ENCODE measurements at places on chromosomes 7 and 10. TPM values are rescaled to one million over a fixed set of nuclear protein-coding genes. Genes with fewer than 3 reads are reported as not detected.

GRCh38 chr10:103648251-103648635 lies 154.7 kb downstream of the NEURL1 start:
- H3K4me3 ChIP-seq: no peak overlapping the region
- no peaks in the 10 kb centered on the region for H3K27me3 ChIP-seq
- peak; percentile 16 for DNase-seq

DNA sequence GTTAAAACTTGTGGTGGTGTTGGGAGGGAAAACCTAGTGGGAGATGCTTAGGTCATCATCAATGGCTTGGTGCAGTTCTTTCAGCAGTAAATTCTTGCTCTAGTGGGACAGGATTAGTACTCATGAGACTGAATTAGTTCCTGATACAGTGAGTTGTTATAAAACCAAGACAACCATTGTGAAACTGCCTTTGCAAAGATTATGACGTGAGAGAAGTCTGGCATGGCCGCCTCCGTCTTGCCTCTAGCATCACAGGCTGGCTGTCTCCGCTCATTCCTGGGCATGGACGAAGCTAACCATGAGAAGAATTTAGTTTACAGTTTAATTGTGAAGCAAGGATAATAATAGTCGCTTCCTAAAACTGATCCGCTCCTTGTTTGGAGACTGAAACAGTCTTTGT lies 186.4 kb downstream of the KIF20B start:
- H3K36me3 ChIP-seq: no peaks in the 10 kb centered on the region
- H3K4me3 ChIP-seq: no peak overlapping the region
- H3K27ac ChIP-seq: no peak overlapping the region
- H3K27me3 ChIP-seq: no peaks in the 10 kb centered on the region

GRCh38 chr10:484925-485661 lies 204.4 kb downstream of the DIP2C start:
- no peaks in the 10 kb centered on the region for H3K36me3 ChIP-seq
- H3K4me1 ChIP-seq: no peaks in the 10 kb centered on the region
- no peak overlapping the region for H3K27ac ChIP-seq
- H3K27me3 ChIP-seq: no peaks in the 10 kb centered on the region
- H3K4me3 ChIP-seq: no peak overlapping the region

DNA sequence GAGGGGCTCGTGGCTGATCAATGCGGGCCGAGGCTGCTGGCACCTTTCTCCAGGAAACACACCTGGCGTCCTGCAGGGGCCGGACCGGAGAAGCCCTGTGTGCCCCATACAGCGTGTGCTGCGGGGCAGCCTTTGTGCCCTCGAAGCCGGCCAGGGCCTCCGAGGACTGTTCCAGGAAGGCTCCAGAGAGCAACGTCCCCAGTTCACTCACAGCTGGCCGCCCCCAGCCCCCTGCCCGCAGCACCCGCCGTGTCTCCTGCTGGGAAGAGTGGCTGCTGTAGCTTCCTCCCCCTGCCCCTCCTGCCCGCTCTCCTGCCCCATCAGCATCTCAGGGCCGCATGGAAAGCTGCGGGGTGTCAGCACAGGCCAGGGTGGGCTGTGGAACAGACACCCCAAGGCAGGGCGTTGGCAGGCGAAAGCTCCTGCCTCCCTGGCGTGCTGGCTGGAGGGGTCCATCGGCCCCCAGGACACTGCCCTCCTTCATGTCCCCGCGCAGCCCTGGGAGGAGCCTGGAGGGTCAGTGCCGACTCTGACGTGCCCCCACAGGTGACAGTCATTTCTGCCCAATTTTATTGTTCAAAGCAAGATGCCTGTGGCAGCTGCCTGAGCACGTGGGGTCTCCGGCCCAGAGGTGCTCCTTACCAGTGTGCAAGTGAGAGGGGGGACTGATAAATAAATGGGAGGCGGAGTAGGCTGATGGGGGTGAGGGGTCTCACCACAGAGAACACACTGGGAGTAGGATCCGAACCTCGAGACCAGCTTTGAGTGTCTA lies 95.8 kb upstream of the DIP2C start:
- H3K4me3 ChIP-seq: peak overlapping the region; percentile 36
- H3K4me1 ChIP-seq: peaks cover 15% of the 10 kb centered on the region
- no peak for DNase-seq
- no peaks in the 10 kb centered on the region for H3K27me3 ChIP-seq
- no peaks in the 10 kb centered on the region for H3K36me3 ChIP-seq

- no peak for DNase-seq
- no peaks in the 10 kb centered on the region for H3K27me3 ChIP-seq
- no peak overlapping the region for H3K27ac ChIP-seq
- no peaks in the 10 kb centered on the region for H3K4me1 ChIP-seq
Measured at GRCh38 chr10:51875610-51876009, 176.2 kb upstream of the CSTF2T start.

- no peaks in the 10 kb centered on the region for H3K4me1 ChIP-seq
- no peaks in the 10 kb centered on the region for H3K27me3 ChIP-seq
- DNase-seq: no peak
- H3K4me3 ChIP-seq: no peak overlapping the region
- no peak overlapping the region for H3K27ac ChIP-seq
Measured at GRCh38 chr7:155489158-155489840, 31.4 kb downstream of the EN2 start.

- peaks cover 10% of the 10 kb centered on the region for H3K4me1 ChIP-seq
- no peak overlapping the region for H3K4me3 ChIP-seq
- no peaks in the 10 kb centered on the region for H3K27me3 ChIP-seq
- no peak overlapping the region for H3K27ac ChIP-seq
- no peaks in the 10 kb centered on the region for H3K36me3 ChIP-seq
Measured at GRCh38 chr10:22736134-22736533, 21.8 kb upstream of the PIP4K2A start.

DNA sequence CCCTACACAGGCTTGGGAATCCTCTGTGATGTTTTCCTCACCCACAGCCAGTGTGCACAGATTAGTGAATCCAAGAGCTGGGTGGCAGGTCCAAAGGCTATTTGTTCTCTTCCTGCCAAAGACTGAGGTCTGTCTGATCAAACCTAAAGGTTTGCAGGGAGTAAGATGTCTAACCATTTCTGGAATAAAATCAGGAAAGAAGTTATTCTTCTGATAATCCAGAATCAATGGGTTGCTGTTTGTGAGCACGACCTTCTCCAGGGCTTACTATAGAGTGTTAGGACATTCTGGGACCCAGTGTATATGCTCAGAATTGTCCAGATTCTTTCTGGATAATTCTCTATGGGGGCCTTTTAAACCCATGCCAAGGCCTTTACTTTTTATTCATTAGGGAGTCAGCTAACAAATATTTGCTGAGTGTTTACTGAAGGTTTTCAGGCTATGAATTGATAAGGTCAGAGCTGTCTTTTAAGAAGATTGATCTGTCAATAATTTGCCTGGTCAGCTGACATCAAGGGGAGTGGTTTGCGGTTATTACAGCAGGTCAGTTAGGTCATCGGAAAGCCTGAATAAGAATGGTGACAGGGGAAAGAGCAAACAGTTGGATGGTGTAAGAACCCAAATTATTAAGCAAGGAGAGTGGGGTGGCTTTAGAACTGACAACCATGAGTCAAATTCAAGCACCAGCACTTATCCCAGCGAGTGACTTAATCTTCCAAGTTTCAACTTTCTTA lies 7.5 kb upstream of the TECTB start:
- H3K4me3 ChIP-seq: no peak overlapping the region
- H3K36me3 ChIP-seq: no peaks in the 10 kb centered on the region
- H3K27ac ChIP-seq: peak overlapping the region; percentile 87
- DNase-seq: peak; percentile 80
- peaks cover 54% of the 10 kb centered on the region for H3K4me1 ChIP-seq
- no peaks in the 10 kb centered on the region for H3K27me3 ChIP-seq

DNA sequence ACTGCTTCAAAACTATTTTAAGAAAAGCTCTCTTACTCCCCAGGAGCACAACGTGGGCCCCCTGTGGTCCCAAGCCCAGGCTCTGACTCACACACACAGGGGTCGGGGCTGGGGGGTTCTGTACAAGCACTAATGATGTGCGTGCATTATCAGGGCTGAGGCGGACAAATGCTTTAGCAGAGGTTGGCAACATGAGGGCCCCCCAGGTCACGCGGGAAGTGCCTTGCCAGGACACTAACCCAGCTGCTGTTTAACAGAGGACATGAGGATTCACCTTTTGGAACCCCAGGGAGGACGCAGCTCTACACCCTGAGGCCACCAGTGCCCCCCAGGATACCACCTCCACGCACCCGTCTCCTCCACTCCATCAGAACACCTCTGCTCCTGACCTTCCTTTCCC lies 342.8 kb downstream of the DNAJB6 start:
- no peak overlapping the region for H3K27ac ChIP-seq
- H3K4me1 ChIP-seq: no peaks in the 10 kb centered on the region
- no peaks in the 10 kb centered on the region for H3K36me3 ChIP-seq
- DNase-seq: no peak

- H3K27ac ChIP-seq: no peak overlapping the region
- no peaks in the 10 kb centered on the region for H3K36me3 ChIP-seq
- DNase-seq: peak; percentile 54
- H3K27me3 ChIP-seq: no peaks in the 10 kb centered on the region
Measured at GRCh38 chr10:80596391-80597257, 58.9 kb downstream of the SH2D4B start.

DNA sequence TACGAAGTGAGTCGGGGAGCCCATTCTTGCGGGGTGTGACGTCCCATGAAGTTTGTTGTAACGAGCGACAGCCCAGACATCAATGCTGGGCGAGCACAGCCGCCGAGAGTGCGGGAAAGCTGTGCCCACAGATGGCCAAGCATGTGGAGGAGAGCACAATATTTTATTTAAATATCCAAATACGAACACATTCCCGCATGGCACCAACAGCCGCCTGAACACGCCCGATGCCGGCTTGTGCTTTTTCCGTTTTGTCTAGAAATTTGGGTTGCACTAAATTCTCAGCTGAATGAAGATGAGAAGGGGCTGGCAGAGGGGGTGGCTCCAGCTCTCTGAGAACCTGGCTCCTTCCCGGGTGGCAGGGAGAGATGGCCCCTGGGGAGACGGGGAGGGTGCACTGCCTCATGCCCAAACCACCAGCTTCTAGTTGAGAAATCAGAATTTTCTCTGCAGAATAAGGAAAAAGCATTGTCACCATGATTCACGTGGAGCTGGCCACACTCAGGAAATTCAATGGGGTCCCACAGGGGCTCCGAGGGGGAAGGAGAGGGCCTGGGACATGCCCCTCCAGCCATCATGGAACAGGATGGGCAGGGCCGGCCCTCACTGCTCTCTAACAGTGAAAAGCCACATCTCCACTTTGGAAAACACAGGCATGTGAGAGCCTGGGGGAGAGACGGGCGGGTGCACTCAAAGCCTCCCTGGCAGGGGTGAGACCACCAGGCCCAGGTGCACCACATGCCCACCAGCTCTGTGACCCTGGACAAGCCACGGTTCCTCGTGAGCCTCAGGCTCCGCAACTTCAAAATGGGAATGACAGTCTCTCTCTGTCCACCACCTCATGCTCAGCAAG lies 48.3 kb downstream of the EBF3 start:
- H3K4me1 ChIP-seq: no peaks in the 10 kb centered on the region
- no peak overlapping the region for H3K27ac ChIP-seq
- H3K27me3 ChIP-seq: no peaks in the 10 kb centered on the region
- no peaks in the 10 kb centered on the region for H3K36me3 ChIP-seq
- DNase-seq: no peak

- H3K27ac ChIP-seq: no peak overlapping the region
- peaks cover 8% of the 10 kb centered on the region for H3K4me1 ChIP-seq
- H3K36me3 ChIP-seq: no peaks in the 10 kb centered on the region
- H3K4me3 ChIP-seq: no peak overlapping the region
- no peaks in the 10 kb centered on the region for H3K27me3 ChIP-seq
Measured at GRCh38 chr10:11636697-11637303, 25.4 kb upstream of the USP6NL start.

DNA sequence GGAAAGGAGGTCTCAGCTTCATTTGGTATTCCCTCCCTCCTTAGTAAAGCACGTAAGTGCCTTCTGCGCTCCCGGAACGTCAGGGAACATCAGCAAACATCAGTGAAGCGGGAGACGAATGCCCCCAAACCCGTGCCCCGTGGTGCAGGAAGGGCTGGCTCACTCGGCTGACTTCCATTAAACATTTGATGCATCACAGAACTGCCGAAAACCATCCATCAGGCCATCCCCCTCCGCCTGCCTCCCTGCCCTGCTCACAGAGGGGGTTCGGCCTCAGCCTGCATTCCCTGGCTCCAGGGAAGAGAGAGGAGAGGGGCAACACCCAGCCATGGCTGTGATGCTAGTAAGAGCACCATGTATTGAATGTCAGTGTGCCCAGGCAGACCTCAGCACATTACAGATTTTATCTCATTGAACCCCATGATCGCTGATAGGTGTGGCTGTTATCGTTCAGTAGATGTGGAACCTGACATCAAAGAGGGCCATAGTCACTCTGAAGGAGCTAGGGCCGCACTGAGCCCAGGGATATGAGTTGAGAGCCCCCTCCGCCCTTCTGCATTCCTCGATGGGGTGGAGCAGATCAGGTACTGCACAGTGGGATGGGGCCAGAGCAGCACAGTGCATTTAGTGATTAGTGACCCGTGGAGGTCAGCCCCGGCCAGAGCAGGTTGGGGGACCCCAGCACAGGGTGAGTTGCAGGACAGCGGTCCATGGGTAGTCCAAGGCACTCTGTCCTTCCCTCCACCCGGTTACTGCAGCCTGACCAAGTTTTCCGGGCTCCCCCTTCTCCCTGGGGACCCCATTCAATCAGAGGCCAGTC lies 146.4 kb downstream of the RPS24 start:
- no peak overlapping the region for H3K4me3 ChIP-seq
- H3K27me3 ChIP-seq: no peaks in the 10 kb centered on the region
- H3K36me3 ChIP-seq: no peaks in the 10 kb centered on the region

- no peak overlapping the region for H3K27ac ChIP-seq
- no peaks in the 10 kb centered on the region for H3K27me3 ChIP-seq
- H3K4me1 ChIP-seq: no peaks in the 10 kb centered on the region
- no peaks in the 10 kb centered on the region for H3K36me3 ChIP-seq
Measured at GRCh38 chr10:6543431-6544005, 36.6 kb downstream of the PRKCQ start.

GRCh38 chr7:85287106-85287825 lies 100.4 kb upstream of the SEMA3D start:
- no peaks in the 10 kb centered on the region for H3K36me3 ChIP-seq
- no peak for DNase-seq
- H3K4me1 ChIP-seq: no peaks in the 10 kb centered on the region
- no peak overlapping the region for H3K27ac ChIP-seq
- no peak overlapping the region for H3K4me3 ChIP-seq

DNA sequence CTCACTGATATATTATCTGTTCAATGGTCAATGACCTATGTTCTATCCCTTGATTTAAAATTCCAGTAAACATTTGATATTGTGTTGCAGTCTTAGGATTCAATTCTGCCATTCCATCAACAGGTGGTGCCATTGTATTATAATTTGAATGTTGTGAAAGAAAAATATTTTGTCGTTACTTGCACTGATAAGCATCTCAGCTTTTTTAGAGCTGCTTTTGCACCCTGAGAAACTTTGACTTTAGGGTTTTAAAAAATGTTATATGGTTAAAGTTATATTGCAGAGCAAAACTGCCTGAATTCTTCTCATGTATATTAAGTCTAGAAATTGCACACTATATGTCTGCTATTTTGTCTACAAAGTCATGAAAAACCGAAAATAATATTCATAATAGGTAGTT lies 18.8 kb upstream of the MINDY3 start:
- H3K4me3 ChIP-seq: no peak overlapping the region
- peak; percentile 36 for DNase-seq
- H3K27me3 ChIP-seq: no peaks in the 10 kb centered on the region
- H3K27ac ChIP-seq: no peak overlapping the region

GRCh38 chr10:6953271-6953801 lies 373.3 kb upstream of the PRKCQ start:
- DNase-seq: no peak
- H3K4me3 ChIP-seq: no peak overlapping the region
- no peaks in the 10 kb centered on the region for H3K36me3 ChIP-seq

HMX3 gene
- not detected for total RNA-seq

FAM221A gene
- 19.1 TPM for total RNA-seq

DYNC1I1 gene
- total RNA-seq: 6.8 TPM

NXPH1 gene
- total RNA-seq: 3.1 TPM

IFIT1B gene
- total RNA-seq: not detected

CTAGE4 gene
- total RNA-seq: not detected
